HepG2 (cell line): ENCODE measurements at places on chromosomes 12 and 14. TPM values are rescaled to one million over a fixed set of nuclear protein-coding genes. Genes with fewer than 3 reads are reported as not detected.

GRCh38 chr12:100043631-100044030, 58.9 kb upstream of the ANKS1B start:
- DNase-seq = no peak

- peak; percentile 64 for DNase-seq
Observed at GRCh38 chr14:26984311-26985177, 386.7 kb upstream of the NOVA1 start.

GRCh38 chr14:77033622-77034589, 5.4 kb upstream of the IRF2BPL start:
- peak; percentile 81 for DNase-seq

DNA sequence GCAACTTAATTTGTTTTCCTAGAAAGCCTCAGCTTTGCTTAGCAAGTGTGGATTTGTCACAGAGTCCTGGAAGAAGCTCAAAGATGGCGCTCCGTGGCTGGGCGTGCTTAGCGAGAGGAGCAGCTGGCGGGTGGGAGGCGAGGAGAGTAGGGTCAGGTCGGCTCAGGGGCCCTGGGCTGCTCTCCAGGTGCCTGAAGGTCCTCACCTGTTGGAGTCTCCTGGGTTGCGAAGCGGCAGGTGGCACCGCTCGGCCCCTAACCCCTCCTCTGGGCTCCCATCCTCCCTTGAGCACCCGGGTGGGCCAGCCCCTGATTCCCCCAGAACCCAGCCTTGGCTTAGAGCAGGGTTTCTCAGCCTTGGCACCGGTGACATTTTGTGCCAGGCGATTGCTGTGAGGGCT, 25.1 kb downstream of the LRTM2 start:
- DNase-seq = no peak

DNA sequence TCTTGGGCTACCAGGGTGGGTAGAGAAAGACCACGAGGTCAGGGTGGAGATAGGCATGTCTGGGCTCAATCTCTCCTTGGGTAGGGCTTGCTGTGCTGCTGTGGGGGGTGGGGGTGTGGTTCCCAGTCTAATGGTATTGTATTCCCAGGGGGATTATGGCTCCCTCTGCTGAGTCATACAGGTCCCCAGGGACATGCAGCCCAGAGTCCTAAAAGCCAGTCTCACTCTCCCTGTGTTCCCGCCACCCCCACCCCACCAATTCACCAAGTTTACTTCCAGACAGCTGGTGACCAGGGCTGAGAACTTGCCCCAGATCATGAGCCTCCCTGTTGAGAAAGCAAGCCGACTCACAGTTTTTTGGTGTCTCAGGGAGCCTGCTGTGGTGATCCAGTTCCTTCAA, 367.6 kb downstream of the C12orf75 start:
- no peak for DNase-seq

DNA sequence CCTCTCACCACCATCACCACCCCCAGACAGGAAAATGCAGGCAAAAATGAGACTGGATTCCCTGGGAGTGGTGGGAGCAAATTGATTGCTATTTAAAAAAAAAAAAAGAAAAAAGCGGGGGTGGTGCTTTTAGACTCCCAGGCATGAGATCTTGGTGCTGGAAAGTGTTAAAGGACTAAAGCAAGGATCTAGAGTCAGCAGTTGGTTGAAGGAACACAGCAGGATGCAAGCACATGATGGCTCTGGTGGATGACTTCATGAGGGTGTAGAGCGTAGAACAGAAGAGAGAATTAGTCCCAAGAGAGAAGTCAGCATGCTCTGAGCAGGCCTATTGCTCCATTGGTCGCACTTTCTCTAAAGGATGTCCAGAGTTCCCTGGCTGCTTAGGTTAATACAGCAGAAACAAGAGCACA, 183.8 kb upstream of the HMGA2 start:
- DNase-seq = no peak

DNA sequence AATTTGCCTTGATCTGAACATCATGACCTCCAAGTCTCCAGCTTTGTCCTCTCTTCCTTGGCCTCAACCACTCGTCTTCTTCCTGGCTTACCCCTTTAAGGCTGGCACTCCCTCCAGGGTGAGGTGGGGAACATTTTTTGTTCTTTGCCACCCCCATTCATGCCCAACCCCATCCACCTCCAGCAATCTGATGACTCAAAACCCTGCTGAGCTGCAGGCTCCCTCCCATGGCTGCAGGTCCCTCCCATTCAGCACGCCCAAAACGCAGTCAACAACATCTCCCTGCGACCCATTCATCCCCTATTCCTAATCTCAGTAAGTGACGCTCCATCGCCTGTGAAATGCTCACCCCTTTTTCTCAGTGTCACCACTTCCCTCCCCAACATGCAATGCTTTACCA, 138.8 kb upstream of the PRMT8 start:
- no peak for DNase-seq

DNA sequence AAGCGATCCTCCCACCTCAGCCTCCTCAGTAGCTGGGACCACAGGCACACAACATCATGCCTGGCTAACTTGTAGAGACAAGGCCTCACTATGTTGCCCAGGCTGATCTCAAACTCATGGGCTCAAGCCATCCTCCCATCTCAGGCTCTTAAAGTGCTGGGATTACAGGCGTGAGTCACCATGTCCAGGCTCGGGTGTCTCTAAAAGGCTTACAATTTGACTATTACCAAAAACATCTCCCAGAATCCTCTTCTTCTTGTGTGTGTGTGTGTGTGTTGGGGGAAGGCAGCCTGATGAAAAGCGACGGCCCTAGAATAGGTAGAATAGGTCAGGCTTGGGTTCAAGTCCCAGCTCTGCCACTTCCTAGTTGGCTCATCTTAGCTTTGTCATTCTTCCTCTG, 16.8 kb downstream of the MSI1 start:
- DNase-seq = no peak

- DNase-seq = no peak
Observed at GRCh38 chr14:89138846-89139245, 278.2 kb downstream of the FOXN3 start.

GRCh38 chr12:70557583-70558191, 79.5 kb downstream of the PTPRB start:
- peak; percentile 52 for DNase-seq

- peak; percentile 91 for DNase-seq
Observed at GRCh38 chr14:22689199-22689598, 45.0 kb upstream of the OR6J1 start.

- no peak for DNase-seq
Observed at GRCh38 chr14:98173305-98173704, 1098.7 kb downstream of the BCL11B start.

- DNase-seq = peak; percentile 42
Observed at GRCh38 chr12:66035288-66035966, 95.1 kb downstream of the LLPH start.

- no peak for DNase-seq
Observed at GRCh38 chr12:47124451-47124850, 44.7 kb upstream of the AMIGO2 start.

DNA sequence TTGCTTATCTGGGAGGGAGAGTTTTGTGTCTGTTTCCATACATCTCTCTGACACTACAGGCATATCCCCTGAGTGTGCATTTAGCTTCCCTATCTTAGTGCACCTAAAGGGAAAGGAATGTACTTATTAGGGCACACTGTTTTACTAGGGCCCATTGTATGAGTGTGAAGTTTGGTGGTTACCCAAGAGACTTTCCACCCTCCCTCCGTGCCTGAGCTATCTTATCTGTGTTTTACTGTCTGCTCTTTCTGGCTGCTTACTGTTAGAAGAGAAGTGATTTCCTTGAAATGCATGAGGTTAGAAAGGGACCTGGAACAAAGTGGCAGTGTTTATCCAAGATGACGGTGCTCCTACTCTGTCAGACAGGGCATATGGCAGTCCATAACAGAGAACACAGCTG, 8.5 kb upstream of the SVOP start:
- DNase-seq = no peak

DNA sequence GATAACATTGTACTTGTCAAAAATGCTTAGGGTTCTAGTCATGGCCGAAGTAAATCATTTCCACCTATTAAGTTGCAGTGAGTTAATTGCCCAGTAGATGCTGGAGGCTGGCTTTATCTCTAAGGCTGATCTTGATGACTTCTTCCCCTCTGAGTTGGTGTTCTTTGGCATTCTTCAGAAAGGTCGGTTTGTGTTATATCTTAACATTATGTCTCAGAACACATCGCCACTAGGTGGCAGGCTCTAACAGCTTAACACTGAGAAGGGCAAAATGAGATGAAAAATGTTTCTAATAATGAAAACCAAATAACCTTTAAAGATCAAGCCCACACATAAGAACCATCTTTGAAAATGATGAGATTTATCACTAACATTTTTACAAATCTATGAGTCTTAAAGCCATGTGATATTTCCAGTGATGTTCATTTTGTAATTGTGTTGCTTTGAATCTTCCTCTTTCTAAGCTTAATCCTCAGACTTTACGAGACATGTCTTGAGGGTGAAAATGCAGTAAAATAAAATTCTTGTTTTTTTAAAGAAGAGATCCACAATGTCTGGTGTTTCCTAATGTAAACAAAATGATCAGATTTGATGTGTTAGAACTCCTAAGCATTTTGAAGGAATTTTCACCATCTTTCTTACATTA, 28.6 kb downstream of the SUDS3 start:
- peak; percentile 52 for DNase-seq

GRCh38 chr12:69189378-69189978, 49.9 kb upstream of the CPSF6 start:
- no peak for DNase-seq

DNA sequence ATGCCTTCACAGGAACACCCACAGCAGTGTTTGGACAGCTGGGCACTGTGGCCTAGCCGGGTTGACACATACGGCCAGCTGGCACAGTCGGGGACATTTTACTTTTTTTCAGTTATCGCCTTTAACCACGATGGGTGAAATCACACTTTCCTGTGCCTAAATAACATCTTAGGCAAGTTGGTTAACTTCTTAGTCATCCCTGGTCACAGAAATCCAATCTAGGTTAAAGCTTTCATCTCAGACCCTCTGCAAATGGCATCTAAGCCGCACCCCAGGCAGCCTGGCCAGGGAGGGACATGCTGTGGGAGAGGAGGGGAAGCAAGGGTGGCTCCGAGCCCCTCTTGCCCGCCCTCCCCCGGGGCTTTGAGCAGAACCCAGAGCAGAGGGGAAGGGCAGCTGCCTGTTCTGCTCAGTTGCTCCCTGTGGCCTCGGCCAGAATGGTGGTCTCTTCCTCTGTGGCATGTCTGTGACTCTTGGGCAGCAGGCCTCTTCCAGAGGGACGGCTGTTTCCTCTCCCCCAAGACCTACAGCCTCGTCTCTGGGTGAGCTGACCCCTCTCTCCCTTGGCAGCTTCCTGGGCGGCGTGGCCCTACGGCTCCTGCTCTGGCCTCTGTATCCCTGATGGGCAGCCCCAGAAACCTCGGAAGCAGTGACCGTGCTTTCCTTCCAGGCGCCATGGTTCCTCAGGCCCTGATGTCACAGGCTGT, 85.4 kb upstream of the DYNC1H1 start:
- DNase-seq = no peak

DNA sequence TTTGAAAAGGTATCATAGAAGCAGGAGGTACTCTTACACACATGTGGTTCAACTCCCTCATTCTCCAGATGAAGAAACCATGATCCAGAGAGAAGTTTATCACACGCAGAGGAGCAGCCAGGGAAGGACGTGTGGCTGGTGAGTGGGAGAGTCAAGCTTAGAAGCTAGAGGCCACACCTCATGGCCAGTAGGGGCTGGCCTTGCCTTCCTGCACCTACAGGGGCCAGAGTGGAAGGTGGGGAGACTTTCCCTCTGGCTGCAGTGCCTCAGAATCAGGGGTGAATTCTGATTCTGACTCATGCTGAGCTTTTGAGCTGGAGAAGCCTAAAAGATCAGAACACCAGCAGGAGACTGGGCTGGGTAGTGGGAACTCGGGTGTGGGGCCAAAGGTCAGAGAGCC, 1067.9 kb downstream of the BCL11B start:
- DNase-seq = no peak

GRCh38 chr14:22520796-22521195, 68.2 kb downstream of the DAD1 start:
- no peak for DNase-seq

GRCh38 chr14:99133636-99134515, 138.1 kb downstream of the BCL11B start:
- no peak for DNase-seq

DNA sequence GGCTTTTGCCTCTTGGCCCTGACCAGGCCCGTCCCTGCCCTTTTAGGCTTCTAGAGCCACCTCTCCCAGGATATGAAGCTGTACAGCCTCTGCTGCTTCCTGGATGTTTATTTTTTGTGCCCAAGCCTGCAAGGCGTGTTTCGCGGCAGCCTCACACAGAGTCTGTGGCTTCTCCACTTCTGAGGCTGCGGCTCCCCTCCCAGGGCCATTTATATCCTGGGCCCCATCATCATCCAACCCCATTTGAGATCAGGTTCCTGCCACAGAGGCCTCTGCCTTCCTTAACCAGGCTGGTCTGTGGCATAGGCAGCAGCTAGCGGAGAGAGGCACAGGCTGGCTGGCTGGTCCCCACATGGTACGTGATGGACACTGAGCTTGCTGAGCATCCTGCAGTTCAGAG, 114.1 kb upstream of the PWP1 start:
- no peak for DNase-seq

DNA sequence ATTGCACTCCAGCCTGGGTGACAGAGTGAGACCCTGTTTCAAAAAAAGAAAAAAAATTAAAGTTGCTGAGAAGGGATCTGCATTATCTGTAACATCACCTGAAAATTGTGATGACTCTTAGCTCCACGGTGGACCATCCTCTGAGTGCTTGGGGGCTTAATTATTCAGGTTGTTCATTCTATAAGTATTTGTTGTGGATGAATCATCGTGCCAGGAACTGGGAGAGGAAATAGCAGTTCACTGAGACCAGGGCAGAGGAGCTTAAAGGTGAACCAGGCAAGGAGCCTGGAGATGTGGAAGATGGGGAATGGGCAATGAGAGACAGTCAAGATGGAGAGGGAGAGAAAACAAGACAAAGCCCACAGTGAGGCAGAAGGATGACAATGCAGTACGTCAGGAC, 25.5 kb upstream of the GSC start:
- no peak for DNase-seq

Gene ADAM20
- total RNA-seq = 0.18 TPM in 1 of 2 replicates, not detected in the other

Gene WNT5B
- 0.04 TPM in 1 of 2 replicates, not detected in the other for total RNA-seq

Gene RABGGTA
- total RNA-seq = 31.2 and 57.9 TPM in 2 replicates

Gene PROX2
- total RNA-seq = not detected in 2 replicates

Gene GPD1
- 30.6 and 38.1 TPM in 2 replicates for total RNA-seq

Gene AKAP5
- 1.5 and 2.1 TPM in 2 replicates for total RNA-seq

Gene GPRC5D
- total RNA-seq = not detected in 2 replicates

Gene C12orf56
- not detected in 2 replicates for total RNA-seq

Gene HOXC6
- total RNA-seq = not detected in 2 replicates

Gene MEG3
- total RNA-seq = not detected in 2 replicates

Gene LUM
- total RNA-seq = not detected in 2 replicates
